ENCODE measurements at places on chromosomes 4 and X.

DNA sequence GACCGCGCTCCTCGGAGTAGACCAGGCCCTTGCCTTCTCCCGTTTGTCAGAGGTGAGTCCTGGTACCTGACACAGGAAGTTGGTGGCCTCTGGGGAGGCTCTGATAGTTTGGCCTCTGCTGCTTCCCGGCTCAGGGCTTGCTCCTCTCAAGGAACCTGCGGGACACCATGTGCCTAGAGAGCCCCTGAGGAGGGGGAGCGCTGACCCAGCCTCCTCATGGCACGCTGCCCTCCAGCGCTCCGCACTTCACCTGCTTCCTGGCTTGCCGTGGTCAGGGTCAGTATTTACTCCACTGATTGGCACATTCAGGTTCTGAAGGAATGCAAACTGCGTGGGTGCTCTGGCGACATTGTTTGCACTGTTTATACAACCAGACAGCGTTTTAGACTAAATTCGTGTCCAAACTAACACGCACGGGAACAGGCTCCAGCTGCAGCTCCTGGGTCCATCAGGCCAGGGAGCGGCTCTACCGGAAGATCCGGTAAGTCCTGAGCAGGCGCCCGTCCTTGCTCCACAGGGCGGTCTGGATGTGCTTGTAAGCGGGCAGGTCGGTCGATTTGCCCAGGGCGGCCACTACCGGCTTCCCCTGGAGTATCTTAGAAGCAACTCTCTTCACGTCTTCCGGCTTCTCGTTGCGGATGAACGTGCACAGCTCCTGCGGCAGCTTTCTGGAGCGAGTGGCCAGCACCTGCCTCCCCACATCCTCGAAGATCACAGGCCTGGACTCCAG lies 121.6 kb upstream of the GRID2 start:
- DNase-seq = no peak

DNA sequence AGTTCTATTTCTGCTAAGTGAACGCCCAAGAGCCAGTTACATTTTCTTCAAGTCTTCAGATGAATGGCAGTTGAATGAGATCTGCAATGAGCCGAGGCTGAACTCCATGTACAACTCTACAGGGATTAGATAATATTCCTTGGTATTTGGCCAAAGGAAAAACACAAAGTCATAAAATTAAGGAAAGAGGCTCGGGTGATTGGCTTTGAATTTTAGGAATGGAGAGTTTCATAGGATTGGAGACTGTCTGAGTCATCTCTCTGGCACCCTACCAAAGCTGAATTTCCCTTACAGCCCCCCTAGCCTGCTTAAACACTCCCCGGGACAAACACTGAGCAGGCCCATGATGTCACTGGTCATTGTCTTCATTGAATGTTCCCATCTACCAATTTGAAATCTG lies 188.0 kb upstream of the C1QTNF7 start:
- no peak for DNase-seq

DNA sequence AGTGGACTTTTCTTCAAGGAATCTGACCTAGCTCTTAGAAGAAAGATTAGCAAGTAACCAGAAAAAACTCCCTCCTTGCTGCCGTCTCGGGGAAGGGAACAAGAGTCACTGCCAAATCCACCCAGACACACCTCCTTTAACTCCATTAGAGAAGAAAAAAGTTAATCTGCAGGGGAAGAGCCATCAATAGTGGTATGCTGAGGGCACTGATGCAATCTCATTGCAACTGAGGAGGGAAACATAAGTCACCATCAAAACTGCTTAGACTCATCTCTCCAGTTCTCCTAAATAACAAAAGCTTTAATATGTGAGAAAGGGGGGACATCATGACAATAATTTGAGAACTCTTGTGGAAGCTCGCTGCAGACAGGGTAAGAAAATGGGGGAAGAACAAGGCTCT lies 49.3 kb upstream of the MAGED4B start:
- DNase-seq = no peak

DNA sequence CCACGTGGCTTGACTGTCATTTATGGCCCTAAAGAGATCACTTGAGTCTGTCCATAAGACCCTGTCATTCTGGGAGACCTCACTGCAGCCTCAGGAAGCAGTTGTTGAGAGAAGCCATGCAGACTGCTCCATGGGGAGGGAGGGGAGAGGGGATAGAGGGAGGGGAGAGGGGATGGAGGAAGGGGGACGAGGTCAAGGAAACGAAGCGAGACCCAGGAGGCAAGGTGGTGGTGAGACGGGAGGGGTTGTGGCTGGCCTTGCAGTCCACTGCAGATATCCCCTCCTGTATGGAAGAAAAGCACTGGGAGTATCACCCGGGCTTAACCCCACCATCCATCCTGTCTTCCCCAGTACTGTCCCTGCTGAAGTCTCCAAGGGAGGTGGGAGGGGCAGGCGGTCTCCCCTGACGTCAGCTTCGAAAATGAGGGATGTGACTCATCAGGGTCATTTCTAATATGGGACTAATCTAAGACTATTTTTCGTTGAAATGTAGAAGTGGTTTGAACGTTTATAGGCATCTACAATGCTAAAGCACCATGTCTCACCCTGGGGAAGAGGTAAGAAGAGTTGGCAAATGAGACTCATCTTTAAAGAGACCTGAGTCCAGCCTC lies 5.6 kb downstream of the TMEM255A start:
- DNase-seq = no peak

DNA sequence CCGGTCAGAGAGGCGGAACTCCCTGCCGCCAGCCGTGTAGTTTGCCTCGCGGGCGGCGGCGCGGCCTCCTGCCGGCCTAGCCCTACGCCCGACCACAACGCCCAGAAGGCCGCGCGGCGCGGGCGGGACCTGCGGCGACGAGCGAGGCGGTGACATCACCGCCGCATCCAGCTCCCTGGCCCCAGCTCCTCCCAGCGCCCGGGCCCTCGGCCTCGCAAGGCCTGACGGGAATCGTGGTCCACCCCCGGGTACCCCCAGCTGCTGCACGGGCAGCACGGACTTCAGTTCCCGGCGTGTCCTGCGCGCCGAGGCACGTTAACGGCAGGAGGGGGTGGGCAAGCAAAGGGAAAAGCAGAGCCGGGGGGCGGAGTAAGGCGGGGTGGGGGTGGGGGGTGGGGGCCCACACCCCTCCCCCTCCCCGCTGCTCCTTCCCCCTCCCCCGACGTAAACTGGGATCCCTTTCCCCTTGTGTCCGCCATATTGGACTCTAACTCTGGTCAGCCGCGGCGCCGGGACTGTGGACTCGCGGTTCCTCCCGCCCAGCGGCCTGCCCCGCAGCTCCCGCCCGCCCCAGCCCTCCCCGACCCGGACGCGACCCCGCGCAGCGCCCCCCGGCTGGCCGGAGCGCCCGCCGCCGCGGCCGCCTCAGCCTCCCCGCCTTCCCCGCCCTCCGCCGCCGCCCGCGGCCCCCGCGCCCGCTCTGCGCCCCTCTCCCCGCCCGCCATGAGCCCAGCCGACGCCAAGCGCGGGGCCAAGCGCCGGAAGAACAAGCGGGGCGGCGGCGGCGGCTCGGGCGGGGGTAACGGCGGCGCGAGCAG lies at the start of gene FAM193A:
FAM193A (plus strand) TSS at position 455 of the 818 bp plus-strand sequence; CDS start at position 724, 269 bp downstream.
- DNase-seq = peak; percentile 99

DNA sequence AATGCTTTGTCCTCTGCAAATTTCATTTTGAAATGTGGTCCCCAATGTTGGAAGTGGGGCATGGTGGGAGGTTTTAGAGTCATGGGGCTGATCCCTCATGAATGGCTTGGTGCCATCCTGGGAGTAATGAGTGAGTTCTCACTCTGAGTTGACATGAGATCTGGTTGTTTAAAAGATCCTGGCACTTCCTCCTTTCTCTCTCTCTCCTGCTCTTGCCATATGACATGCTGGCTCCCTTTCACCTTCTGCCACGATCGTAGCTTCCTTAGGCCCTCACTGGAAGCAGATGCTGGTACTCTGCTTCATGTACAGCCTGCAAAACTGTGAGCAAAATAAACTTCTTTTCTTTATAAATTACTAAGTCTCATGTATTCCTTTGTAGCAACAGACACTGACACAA lies 262.0 kb downstream of the IL15 start:
- no peak for DNase-seq

DNA sequence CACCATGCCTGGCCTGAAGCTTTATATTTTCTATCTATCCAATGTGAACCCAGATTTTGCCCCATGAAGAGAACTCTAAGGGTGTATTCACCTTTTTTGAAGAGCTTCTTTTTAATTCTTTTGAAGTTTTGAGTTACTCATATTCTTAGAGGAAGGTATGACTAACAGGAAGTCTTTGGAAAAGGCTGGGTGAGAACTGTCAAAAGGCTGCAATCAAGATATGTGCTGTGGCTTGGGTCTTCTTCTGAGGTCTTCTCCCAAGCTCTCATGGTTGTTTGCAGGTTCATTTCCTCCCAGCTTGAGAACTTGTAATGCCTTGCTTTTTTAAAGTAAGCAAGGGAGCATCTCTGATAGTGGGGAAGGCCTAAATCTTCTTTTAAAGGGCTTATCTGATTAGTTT lies 3.1 kb upstream of the C4orf17 start:
- DNase-seq = no peak
